ENCODE measurements at places on chromosomes 3 and 15.

DNA sequence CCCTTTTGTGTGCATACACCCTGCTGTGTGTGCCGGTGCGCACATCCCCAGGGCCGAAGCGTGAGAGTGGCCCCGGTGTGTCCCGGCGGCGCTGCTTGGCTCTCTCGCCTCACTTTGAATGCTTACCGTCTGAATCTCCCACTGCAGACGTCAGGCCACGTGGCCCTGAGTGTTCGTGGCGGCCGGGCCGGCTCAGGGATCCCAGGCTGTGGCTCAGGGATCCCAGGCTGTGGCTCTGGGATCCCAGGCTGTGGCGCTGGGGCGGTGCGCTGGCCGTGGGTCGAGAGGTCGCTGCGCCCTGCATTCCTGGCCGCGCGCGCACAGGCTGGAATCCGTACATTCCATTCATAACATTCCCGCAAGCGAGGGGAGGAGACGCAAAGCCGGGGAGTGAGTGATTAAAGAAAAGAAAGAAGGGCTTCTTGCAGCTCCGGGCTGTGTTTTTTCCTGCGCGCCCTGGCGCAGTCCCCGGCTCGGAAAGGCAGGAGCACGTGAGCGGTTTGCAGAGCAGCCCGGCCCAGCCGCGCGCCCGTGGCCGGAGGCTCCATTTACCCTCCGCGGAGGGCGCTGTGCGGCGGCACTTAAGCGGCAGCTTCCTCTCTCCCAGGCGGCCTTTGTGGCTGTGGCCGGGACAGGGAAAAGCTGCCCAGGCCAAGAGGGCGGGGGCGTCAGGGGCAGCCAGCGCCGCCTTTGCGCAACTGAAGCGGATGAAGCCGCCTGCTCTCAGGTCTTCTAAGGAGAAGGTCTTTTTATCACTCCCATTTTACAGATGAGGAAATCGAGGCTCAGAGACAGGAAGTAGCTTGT, 87.0 kb upstream of the ALDH1L1 start:
- DNase-seq = peak; percentile 93

GRCh38 chr3:175980486-175981090, 1121.5 kb downstream of the NAALADL2 start:
- no peak for DNase-seq

DNA sequence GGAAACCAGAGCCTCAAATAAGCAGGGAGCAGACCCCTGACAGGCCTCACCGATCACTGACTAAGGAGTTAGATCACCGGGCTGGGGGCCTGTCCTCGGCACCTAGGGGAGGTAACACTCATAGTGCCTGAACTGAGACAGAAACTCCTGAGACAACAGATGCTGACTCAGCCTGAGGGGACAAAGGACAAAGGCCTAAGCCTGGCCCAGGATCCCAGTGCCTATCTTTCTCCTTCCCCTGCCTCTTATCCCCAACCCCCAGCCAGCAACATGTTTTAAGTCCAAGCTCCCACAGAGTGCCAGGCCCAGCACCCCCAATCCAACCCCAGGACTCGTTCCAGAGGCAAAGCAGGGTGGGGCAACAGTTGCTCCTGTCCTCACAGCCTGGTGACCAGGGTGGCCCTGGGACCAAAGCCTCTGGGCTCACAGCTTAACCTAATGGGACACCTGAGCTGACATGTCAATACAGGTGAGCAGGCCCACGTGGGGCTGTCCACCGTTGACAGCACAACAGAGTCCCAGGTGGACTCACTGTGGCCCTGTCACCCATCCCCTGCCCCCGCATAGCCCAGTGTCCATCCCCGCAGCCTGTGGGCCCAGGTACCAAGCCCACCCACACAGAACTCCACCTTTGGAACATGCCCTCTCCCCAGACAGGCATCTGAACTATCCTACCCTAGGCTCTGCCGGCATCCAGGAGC, 37.4 kb downstream of the ADCY5 start:
- DNase-seq = no peak

DNA sequence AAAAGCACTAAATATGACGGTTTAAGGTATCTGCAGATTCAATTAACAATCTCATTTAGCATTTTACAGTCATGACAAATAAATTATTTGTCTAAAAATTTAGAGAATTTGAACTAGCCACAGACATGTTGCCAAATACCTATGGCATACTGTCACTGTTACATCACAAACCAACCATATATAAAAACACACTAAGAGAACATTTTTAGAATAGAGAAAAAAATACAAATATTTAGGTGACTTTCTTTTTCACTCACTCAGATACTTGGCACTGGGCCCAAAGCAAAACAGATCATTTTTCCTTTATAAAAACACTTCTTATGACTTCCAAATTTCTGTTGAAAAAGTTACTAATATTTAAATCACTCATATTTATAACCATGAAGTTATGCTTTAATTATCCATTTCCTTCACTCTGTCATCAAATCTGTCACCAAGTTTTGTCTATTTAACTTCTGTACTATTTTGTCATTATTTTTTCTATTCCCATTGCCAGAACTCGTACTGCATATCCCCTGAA, 644.7 kb downstream of the OTOL1 start:
- no peak for DNase-seq

GRCh38 chr3:66492672-66493071, 8.2 kb downstream of the LRIG1 start:
- no peak for DNase-seq

DNA sequence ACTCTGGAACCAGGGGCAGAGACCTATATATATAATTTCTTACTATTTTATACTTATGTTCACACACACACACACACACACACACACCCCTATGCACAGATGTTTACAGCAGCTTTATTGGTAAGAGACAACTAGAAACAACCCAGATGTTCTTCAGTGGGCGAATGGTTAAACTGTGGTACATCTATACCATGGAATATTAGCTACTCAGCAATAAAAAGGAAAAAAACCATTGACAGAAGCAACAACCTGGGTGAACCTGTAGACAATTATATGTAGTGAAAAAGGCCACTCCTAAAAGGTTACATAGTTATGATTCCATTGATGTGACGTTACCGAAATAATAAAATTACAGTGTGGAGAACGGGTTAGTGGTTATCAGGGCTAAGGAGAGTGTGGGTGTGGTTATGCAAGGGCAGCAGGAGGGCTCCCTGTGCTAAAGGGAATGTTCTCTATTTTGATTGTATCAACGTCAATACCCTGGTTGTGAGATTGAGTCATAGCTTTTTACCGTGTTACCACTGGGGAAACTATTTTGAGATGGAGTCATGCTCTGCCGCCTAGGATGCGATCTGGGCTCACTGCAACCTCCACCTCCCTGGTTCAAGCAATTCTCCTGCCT, 85.5 kb downstream of the FLNB start:
- no peak for DNase-seq

DNA sequence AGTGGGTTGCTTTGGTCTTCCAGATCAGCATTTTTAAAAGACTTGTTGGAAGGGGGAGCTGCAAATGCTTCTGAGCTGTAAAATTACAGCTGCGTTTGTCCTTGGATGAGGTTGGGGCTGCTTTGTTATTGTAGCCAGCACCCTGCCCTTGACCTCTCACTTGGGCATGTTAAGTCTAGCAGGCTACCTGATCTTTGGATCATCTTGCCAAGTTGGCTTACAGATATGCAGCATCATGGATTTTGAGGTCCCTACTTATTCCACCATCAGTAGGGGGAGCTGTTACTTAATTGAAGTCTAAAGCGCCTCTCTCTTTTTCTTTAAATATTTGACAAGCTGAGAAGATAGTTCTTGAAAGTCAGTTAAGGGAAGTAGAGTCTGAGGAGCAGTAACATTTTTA, 793.0 kb downstream of the MCTP2 start:
- no peak for DNase-seq

- peak; percentile 40 for DNase-seq
Observed at GRCh38 chr3:126955004-126955790, 27.7 kb upstream of the PLXNA1 start.

DNA sequence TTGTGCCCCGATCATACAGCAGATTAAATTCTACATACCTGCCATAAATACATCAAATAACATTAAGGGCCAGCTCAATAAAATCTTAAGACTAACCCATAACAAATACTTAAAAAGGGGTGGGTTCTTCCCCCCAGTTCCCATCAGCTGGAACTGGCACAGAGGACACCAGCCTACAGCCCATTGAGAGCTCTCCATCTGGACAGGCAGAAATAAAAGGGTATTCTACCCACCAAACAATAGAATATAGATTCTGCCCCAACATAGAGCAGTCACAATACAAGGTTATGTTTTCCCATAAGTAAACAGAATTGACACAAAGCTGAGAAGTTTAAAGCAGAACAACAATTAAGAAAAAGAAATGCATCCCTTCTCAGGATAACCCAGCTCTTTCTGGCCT, 11.9 kb downstream of the CPOX start:
- DNase-seq = no peak

DNA sequence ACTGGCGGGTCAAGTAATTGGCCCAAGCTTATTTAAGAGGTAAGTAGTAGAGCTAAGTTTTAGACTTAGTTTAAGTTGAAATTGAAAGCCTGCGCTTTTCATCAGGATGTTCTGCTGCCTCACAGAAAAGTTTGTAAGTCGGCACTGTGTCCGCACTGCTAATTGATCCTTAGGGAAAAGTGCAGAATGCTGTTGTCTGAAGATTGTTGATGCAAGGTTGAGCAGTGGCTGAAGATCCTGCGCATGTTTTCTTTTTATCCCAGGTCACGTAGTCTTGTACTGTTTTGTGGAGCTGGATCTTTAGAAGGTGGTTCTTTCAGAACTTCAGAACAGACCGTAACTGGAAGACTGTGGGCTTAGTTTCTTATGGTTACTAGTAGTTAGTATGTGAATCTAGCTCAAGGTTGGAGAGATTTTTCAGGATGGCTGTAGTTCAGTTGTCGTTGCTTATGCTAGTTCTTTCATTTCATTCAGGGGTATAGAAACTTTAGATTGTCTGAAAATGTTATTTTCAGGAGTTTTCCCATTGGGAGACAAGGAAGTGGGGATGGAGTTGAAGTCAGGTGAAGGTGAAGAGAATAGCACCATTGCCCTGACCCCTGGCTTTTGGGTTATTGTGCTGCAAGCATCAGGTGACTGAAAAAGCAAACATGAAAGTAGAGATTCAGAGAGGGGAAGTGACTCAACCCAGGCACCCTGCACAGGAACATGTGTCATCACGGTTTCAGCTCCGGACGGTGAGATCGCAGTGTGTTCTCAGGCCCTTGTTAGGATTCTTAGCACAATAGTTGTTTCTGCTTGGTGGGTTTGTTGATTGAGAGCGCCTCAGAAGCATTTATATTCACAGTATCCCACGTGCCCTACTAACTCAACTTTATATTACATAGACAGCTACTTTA, 32.8 kb downstream of the AKAP13 start:
- DNase-seq = peak; percentile 67

DNA sequence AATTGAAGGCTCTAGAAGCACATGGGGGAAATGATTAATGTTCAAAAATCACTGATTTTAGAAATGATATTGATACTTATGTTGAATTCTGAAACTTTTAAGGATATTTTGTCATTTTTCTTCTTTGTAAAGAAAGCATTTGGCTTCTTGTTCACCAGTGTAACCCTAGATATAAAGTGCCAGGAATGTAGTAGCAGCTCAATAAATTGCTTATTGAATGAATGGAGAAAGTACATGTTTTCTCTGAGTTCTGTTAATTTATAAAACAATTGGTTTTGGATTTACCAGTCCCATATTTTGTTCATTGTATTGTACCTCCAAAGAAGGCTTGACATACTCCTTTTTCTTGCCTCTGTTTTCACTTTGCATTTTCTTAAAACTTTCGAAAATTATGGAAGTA, 2.4 kb downstream of the PLCL2 start:
- no peak for DNase-seq

DNA sequence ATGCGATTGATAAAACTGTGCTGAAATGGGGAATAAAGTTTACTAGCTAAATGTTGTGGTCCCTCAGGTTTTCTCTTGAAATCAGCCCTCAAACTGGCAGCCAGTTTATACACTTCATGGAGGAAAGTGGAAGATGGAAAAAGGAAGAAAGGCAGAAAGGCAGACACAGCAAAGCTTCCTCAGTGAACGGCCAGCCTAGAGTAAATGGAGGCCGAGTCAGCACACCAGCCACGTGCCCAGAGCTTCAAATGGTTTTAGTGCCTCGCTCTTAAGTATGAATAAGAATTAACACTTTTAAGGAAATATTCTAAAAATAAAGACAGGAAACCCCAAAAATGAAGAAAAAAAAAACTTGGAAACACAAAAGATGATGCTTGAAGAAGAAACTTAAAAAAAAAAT, 48.3 kb downstream of the GNB4 start:
- DNase-seq = no peak

DNA sequence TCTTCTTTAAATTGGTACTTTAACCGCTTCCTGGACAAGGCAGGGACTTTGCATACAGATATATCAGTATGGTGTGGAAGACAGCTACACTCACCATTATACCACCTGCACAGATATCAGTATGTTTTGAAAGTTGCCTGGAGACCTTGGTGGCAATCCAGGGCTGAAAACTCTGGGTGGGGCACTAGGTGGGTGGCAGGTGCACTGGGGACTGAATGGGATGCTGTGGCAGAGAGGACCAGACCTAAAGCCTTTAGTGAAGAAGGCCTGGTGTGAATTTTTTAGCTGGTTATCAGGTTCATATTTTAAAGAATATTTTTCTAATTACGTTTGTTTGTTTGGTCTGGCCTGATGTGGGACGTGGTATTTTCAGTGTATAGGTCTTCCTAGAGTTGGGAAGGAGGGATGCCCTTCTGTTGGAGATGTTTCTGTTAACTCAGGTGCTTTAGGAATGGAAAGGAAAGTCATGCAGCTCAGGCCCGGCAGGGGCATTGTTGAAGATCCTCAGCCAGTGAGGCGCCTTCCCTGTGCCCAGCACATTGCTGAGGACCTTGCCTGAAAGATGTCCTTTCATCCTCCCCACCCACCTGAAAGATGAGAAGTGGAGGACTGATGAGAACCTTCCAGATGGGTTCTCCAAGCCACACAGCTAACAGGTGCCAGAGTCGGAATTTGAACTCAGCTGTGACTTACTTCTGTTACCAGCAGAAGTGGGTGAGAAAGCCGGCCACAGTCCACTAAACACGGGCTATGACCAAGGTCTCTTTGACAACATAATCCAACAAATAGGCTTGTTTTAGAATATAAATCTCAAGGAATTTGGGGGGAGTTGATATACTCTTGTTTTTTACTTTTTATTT, 77.3 kb downstream of the APBA2 start:
- no peak for DNase-seq

DNA sequence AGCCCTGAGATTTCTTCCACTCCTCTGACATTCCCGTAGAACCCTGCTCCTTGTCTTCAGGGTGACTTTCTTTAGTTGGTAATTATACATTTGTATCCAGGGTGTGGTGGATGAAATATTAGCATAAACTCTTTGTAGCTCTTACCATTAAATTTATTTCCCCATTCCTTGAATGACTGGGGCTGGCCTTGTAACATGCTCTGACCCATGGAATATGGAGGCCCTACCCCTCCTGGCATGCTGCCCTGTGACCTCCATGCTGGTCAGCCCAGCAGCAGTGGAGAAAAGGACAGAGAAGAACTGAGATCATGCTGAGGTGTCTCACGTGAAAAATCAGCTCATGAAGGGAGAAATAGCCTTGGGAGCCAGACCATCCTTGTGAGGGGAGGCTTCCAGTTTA, 96.1 kb upstream of the PROK2 start:
- no peak for DNase-seq

GRCh38 chr3:186669378-186670084, 3.7 kb downstream of the HRG start:
- DNase-seq = no peak

GRCh38 chr15:83549623-83550022, 102.5 kb downstream of the SH3GL3 start:
- DNase-seq = no peak

GRCh38 chr3:152458376-152459117, 189.8 kb downstream of the MBNL1 start:
- no peak for DNase-seq

- DNase-seq = no peak
Observed at GRCh38 chr3:33886015-33886414, 87.6 kb downstream of the PDCD6IP start.

GRCh38 chr3:112247350-112247749, 46.7 kb downstream of the SLC9C1 start:
- no peak for DNase-seq

Data from upper lobe of right lung (tissue), 1 donor.